ENCODE measurements at places on chromosomes 11 and 22.

DNA sequence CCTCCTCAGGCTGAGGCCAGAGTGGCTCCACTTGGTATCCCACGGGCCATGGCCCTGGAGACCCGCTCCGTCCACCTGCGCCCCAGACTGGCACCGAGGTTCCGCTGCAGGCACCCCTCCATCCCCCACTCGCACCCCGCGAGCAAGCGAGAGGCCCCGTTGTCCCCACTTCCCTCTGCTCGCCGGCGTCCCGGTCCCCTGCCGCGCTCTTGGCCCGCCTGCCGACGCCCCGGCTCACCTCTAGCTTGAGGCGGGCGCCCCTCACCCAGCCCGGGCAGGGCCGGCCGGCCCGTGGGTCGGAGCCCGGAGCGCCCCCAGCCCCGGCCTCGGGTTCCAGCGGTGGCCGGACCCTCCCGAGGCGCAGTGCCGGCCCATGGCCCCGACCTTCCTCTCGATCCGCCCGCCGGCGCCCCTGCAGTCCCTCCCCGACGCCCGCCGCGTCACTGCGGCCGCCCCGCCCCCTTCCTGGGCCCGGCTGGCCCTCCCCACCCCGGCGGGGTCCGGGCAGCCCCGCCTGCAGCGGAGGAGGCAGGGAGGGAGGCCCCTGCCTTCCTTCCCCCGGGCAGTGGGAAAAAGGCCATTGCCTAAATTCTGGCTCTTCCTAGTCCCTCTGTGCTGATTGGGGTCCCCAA is at the start of gene PITPNM1:
Gene PITPNM1, minus strand, starts transcription at position 414 of the 632 bp plus-strand sequence. CDS start 1,183 bp downstream, outside the sequence.
- peak; percentile 81 for DNase-seq

DNA sequence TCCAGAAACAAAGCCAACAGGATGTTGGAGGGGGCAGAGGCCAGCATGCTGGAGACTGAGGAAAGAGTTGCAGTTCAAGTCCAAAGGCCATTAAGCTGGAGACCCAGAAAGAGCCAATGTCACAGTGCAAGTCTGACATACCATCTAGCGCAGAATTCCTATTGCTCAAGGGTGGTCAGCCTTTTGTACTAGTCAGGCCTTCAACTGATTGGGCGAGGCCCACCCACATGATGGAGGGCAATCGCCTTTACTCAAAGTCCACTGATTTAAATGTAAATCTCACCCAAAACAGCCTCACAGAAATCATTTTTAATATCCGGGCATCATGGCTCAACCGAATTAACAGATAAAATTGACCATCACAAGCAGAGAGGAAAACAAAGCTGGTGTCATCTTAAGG is 113.9 kb downstream of the RCN1 start:
- no peak for DNase-seq

DNA sequence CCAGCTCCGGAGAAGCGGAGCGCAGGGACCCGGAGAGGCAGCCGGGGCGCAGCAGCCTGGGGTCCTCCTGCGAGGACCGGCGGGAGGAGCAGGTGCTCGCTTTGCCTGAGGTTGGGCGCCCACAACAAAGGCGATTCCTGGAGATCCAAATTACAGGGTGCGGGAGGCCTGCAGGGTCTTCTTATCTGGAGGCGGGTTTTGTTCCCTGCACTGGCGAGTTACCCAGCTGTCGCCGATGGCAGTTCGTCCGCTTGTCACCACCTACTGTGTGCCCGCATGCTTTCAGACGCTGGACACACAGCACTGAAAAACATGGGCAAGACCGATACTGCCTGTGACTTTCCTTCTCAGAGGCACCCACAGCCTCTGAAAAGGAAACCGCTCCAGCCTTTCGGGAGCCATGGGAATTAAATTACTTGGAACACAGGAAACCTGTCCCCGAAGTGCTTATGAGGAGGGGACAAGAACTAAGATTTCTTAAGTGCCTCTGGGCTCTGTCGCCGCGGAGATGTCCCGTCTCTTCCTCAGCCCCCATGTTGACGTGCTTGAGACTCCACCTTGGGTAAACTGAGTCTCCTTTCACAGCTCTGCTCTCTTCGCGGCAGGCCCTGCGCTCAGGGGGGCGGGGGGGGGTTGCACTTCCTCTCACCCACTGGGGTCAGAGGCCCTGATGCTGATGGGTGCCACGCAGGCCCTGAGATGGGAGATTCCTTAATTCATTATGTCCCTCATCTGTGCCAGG is 1.3 kb upstream of the ZFTA start:
- DNase-seq = no peak

DNA sequence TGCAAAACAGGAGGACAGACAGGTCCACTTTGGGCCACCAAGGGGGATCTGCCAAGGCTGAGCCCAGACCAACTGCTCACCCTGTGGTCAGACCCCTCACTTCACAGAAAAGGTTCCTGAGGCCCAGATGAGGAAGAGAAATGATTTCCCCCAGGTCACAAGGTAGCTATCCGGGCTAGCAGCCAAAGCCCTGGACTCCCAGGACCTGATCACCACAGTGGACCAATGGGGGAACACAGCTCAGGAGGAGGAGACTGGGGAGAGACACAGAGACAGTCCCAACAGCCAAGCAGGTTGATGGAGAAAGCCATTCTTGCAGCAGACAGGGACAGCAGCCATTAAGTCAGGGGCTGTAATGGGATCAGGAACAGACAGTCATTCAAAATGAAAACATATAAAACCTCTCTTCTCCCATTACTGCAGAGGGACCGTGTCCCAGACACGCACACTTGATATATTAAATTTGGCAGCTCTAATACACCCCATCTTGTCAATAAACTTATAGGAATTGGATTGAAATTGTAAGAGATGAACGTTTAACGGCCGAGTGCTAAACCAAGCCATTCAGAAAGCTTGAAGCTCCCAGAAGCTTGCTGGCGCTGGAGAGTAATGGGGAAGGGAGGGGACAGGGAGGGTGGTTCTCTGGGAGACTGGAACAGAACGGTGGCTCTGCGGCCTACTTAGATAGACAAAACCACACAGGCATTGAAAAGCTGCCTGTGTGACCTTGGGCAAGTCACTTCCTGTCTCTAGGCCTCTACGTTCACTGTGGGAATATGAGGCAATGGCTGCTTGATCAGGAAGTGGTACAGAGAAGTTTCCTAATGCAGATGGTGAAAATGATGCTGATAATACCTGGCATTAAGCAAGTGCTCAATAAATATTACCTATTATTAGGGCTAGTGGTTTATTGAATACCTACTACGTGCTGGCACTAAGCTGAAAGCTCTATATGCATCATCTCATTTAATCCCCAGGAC is 16.0 kb downstream of the ZMAT5 start:
- DNase-seq = peak; percentile 50

DNA sequence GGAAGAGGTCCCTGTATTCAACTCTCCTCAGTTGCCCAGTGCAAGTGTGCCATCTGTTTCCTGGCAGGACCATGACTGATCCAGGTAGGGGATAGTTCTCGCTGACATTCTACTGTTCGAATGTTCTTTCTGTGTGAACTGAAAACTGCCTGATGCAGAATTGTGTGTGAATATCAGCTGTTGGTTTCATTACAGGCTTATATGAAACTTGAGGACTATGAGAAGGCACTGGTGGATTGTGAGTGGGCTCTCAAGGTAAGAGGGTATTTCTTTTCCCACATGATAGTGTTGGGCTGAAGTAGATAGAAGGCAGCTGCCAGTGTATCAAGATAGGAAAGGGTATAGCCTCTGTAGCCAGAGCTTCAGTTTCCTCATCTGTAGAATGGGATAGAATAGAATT is 15.3 kb downstream of the TTC12 start:
- no peak for DNase-seq

DNA sequence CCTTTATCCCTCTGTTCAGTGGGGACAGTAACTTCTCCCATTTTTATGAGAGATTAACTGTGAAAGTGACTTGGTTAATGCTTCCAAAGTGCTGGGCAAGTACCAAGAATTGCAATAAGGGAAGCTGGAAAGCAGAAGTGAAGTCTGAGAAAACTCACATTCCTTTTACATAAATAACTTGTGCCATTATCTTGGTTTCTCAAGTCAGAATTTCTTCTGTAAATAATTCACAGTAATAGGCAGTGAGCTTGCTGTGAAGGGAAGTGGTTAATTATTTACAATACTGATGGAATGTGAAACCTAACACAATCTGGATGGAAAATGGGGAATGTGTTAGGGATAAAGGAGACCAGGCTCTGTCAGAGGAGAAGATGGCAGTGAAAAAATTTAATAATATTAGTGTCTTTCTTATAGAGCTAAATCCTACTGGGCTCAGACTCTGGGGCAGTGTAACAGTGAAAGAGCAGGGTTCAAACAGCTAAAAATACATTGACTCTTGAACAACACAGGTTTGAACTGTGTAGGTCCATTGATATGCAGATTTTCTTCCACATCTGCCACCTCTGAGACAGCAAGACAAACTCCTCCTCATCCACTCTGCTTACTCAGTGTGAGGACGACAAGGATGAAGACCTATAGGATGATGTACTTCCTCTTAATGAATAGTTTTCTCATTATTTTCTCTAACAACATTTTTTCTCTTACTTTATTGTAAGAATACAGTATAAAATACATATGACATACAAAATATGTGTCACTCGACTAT is 251.5 kb upstream of the ISX start:
- DNase-seq = no peak

GRCh38 chr11:73288192-73288872 is 16.2 kb downstream of the P2RY6 start:
- DNase-seq = no peak

All from activated CD4-positive, alpha-beta T cell treated with anti-CD3 and anti-CD28 coated beads, Interleukin-2, amount 50 U/mL, for 16 hours (primary cell).